ENCODE measurements at places on chromosomes 6 and 20. TPM values are rescaled to one million over a fixed set of nuclear protein-coding genes. Genes with fewer than 3 reads are reported as not detected.

The CYP24A1 gene
- total RNA-seq, result not detected

- H3K27ac ChIP-seq, result no peak overlapping the region
- no peak overlapping the region for H3K4me3 ChIP-seq
- peak; percentile 38 for DNase-seq
- H3K4me1 ChIP-seq, result no peaks in the 10 kb centered on the region
These were observed 232.9 kb downstream of the EPM2A start for GRCh38 chr6:145502416-145502815.

DNA sequence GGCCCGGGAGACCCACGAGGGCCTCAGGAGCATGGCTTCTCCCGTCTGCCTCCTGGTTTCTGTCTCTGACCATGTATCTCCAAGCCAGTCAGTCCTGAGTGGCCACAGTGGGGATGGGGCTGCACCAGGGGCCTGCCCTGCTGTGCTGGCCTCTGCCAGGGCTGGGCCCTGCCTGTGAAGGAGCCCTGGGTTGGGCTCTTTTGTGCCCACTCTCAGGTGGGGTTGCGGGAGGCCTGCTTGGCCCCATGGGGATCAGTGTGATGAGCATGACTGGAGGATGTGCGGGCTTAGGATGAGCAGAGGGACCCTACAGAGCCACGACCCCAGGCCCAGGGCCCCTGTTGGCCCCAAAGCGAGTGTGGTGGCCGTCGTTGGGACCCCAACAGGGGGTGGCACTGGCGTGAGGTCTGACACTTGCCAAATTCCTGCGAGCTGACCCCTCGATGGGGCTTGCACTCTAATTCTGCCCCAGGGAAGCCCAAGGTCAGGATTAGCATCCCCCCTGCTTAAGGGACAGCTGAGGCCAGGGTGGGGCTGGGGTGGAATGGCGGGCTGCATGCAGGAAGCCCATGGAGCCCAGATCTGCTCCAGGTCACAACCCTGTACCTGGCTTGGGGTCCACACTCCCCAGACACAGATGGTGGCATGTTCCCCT is 90.0 kb upstream of the BHLHE23 start:
- H3K4me3 ChIP-seq, result no peak overlapping the region
- H3K4me1 ChIP-seq, result peaks cover 2% of the 10 kb centered on the region
- no peak overlapping the region for H3K27ac ChIP-seq
- peak; percentile 71 for DNase-seq
- H3K36me3 ChIP-seq, result no peaks in the 10 kb centered on the region

DNA sequence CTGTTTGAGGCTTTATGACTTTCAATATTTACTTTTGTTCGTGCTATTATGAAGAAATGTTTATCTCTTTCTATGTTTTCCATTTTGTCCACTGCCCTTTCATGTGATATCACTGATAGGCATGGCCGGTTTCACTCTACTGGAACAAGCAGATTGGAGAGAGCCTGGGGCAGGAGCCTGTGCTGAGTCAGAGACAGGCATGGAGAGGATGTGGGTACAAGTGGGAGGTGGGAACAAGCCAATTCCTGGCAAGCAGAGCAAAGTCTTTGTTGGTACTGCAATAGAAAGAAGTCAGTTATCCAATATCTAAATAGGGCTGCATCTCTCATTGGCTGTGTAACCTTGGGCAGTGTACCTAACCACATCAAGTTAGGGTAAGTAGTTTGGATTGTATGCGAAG is 545.6 kb upstream of the MAP3K7 start:
- no peaks in the 10 kb centered on the region for H3K27me3 ChIP-seq
- H3K4me1 ChIP-seq, result no peaks in the 10 kb centered on the region
- no peak for DNase-seq
- no peak overlapping the region for H3K4me3 ChIP-seq

- peak; percentile 72 for DNase-seq
- no peaks in the 10 kb centered on the region for H3K27me3 ChIP-seq
- no peaks in the 10 kb centered on the region for H3K36me3 ChIP-seq
- H3K4me3 ChIP-seq, result no peak overlapping the region
- H3K27ac ChIP-seq, result peak overlapping the region; percentile 6
- peaks cover 13% of the 10 kb centered on the region for H3K4me1 ChIP-seq
These were observed 85.7 kb downstream of the SHLD1 start for GRCh38 chr20:5835871-5836270.

GRCh38 chr20:45157962-45158361 is 16.7 kb upstream of the PI3 start:
- peaks cover 4% of the 10 kb centered on the region for H3K27me3 ChIP-seq
- no peaks in the 10 kb centered on the region for H3K36me3 ChIP-seq
- DNase-seq, result peak; percentile 23
- H3K27ac ChIP-seq, result no peak overlapping the region
- H3K4me1 ChIP-seq, result peaks cover 9% of the 10 kb centered on the region

- no peak for DNase-seq
- no peaks in the 10 kb centered on the region for H3K27me3 ChIP-seq
- H3K4me3 ChIP-seq, result no peak overlapping the region
- no peaks in the 10 kb centered on the region for H3K4me1 ChIP-seq
These were observed 25.0 kb upstream of the SCGN start for GRCh38 chr6:25627001-25627400.

GRCh38 chr6:160532315-160532714 is 131.8 kb downstream of the LPA start:
- H3K36me3 ChIP-seq, result no peaks in the 10 kb centered on the region
- H3K4me3 ChIP-seq, result no peak overlapping the region
- peaks cover 2% of the 10 kb centered on the region for H3K4me1 ChIP-seq
- no peaks in the 10 kb centered on the region for H3K27me3 ChIP-seq

GRCh38 chr6:74439123-74439811 is 743.3 kb downstream of the CD109 start:
- H3K4me1 ChIP-seq, result no peaks in the 10 kb centered on the region
- H3K36me3 ChIP-seq, result no peaks in the 10 kb centered on the region
- H3K27ac ChIP-seq, result no peak overlapping the region
- no peak for DNase-seq
- no peak overlapping the region for H3K4me3 ChIP-seq

All from osteoblast (primary cell).